ENCODE measurements at places on chromosomes 1 and 21. TPM values are rescaled to one million over a fixed set of nuclear protein-coding genes. Genes with fewer than 3 reads are reported as not detected.

Gene DMRTA2
- total RNA-seq, result not detected

GRCh38 chr1:221598122-221598521 lies 143.8 kb downstream of the DUSP10 start:
- no peak for DNase-seq

GRCh38 chr1:161706482-161707347 lies at the start of gene FCRLA:
FCRLA (plus strand) TSS chr1:161707229; CDS start chr1:161707265, 36 bp downstream.
- no peak for DNase-seq

Gene NBPF19
- 67.3 TPM for total RNA-seq

DNA sequence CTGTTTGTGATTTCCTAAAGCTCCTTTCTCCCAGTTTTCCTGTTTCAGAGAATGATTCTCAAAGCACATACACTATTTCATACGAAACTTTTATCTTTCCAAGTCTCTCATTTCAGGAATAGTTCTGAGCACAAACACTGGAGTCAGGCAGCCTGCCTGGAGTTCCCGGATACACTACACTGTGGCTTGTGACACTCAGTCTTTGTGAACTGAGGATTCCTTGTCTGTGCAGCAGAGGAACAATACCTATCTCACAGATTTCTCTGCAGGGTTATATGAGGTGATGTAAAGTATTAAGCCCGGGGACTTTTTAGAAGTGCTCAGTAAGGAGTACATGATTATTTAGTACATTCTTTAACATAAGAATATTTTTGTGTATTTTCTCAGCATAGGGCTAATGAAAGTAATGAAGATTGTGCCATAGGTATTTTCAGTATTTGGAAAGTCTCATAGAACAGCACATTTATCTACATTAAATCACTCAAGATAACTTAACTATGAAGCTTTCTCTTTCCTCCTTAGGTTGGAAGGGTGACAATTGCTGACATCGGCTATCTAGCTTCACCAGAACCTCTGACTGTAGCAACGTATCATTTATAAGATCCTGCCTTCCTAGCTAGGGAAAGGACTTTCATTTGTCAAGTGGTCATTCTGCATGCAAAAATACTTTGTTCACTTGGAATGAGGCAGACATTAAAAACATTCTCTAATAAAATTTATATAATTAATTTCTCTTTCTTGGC lies 12.9 kb downstream of the GBP2 start:
- no peak for DNase-seq

DNA sequence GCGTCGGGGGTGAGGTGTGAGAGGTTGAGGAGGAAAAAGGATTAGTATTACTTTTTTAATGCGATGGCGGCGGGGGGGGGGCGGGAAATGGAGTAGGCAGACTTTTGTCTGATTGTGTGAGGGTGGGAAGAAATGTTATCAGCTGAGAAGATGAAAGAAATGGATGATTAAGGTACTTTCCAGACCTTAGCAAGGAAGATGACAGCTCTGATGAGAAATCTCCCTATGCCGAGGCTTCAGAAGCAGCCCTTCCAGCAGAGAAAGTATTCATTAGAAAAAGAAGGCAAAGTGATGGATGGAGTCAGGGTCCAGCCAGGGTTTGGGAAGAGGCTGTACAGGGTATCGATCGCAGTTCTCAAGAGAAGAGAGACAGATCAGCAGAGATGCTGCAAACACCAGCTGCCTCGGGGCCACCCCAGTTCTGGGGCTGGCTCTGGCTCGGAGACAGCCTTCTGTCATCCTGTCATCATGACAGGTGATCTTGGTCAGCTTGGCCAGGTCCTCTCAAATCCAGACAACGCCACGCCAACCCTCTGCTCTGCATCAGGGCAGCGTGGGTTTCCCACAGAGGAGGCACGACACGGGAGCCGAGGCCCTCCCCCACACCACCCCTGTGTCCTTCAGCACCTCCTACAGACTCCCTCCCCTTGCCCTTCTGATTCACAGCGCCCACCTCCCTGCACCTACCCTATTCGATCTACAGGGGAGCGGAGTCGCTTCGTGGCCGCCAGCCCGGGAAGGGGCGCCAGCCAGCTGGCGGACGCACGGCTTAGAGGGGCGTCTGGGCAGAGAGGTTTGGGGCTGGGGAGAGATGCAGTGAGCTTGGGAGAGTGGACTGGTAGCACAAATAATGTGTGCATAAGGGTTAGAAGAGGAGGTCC lies 674 bp upstream of the ATXN7L2 start:
- DNase-seq, result peak; percentile 63

Gene WNT3A
- total RNA-seq, result not detected

DNA sequence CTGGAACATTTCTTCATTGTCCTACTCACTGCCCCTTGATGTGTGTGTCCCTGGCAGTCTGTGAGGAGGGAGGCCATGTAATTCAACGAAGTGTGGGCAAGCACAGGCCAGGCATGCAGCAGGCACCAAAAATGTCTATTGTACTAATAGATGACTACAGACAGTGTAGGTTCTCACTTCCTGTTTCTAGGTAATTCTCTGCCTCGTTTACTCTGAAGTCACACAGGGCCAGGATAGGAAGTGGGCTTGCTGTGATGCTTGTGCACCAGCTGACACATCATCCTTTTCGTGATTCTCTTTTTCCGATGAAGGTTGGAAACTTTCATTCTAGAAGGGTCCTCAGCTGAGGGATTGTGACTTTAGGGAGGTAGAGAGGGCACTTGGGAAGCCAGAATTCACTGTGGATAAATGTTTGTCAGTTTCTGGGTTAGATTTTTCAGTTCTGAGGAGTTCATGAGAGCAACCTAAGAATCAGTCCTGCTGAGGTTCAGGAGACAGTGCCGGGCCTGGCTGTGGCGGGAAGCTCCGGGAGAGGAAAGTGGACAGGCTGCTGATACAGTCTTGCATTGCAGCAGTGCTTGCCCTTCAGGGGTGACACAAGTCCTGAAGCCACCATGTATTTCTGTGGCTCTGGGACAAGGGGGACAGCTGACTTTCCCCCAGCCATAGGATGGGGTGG lies 4.3 kb upstream of the CSF1 start:
- peak; percentile 62 for DNase-seq

DNA sequence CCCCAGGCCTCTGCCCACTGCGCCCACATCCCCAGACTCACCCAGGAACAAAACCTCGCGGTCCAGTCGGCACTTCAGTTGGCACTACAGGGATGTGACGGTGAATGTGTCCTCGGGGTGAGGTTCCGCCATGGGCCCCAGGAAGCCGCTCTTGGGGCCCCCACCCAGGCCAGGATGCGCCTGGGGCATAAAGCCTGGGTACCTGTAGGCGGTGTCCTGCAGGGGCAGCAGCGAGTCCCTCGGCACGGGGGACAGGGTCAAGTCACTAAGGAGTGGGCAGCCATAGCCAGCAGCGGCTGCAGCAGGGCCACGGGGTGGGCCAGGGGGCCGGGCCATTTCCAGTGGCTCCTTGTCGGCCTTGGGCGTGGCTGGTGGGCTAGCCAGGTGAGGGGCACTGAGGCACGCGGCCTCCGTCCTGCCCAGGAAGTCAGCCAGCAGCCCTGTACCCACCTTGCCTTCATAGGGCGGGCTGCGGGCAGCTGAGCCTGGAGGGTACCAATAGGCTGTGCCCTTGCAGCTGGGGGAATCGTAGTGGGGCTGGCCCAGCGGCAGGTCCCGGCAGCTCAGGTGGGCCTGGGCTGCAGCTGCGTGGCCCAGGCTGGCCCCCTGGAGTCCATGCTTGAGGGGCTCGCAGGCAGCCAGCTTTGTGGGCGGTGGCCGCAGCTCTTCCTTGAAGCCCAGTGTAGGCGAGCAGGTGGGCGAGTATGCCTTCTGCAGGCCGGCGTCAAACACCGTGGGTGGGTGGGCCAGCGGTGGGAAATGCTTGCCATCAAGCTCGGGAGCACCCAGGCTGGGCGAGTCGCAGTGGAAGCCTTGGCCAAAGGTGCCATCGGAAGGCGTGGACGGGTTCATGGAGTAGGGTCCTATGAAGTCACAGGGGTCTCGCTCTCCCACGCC lies 56.5 kb downstream of the AHDC1 start:
- DNase-seq, result no peak

Gene FHAD1
- total RNA-seq, result not detected

Gene TARDBP
- 194 TPM for total RNA-seq

Gene CAPN9
- total RNA-seq, result not detected

DNA sequence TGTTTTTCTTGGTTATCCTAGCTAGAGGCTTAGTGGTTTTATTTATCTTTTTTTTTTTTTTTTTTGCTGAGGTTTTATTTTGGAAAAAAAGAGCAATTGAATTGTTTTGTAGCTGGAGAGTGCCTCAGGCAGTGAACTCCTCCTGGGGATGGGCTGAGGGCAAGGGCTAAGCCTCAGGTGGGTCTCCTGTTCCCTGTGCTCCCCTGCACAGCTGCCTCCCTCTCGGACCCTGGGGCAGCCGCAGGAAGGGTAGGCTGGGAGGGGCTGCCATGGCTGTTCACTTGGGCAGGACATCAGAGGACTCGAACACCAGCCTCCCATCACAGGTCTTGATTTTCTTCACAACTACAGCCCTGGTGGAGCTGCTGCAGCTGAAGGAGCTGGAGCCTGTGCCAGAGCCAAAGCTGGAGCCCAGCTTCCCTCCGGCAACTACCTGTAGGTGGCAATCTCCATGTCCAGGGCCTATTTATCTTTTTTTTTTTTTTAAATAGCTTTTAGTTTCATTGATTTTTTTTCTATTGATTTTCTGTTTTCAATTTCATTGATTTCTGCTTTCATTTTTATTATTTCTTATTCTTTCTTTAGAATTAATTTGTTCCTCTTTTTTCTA lies 28.9 kb downstream of the LEPR start:
- no peak for DNase-seq

Gene LINGO4
- total RNA-seq, result 0.36 TPM

Gene SYTL1
- total RNA-seq, result 158 TPM

DNA sequence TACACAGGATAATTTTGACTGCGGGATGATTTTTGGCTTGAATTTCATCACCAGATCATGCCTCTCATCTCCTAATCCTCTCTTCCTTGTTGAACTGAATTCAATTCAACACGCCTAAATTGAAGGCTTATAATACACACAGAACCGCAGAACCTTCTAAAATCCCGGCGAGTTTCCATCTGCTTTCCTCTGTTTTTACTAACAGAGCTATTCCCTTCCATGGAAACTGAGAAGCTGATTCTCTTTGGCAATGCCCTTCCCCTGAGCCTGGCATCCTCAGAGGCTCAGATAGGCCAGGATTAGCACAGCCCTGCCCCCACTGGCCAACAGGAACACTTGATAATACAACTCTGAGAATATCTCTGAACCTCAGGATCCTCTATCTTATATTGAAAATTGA lies 130.2 kb downstream of the CAPN8 start:
- DNase-seq, result no peak

GRCh38 chr1:111990878-111991718 lies 1.6 kb upstream of the KCND3 start:
- DNase-seq, result no peak

Gene S100A13
- 5.2 TPM for total RNA-seq

DNA sequence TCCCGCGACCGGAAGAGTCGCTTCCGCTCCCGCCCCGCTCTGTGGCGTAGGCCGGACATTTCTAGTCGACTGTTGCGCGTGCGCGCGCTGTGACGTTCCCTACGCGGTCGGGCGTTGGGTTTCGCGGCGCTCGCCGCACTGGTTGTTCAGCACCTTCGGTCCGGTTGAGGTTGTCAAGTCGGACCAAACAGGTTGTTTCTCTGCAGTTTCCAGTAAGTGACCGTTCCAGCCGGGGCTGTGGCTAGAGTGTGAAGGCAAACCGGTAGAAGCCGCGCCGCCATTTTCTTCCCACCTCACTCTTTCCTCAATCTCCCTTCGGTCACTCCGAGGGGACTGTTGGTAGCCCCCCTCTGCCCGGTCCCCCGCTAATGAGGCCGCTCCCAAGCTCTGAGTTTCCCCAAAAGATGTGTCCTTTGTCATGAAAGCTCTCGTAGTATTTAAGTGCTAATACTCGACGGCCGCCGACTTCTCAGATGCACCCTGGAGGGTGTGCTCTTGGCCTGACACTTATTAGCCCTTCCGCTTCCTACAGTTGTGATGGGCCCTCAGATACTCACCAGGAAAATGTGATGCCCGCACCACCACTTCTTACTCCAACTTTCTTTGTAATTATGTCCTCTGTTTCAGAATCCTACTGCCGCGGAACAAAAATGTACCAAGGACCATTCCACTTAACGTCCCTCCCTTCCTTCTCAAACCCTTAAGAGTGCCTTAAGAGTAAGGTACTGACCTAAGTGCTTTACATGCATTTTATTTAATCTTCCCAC lies 56.3 kb downstream of the TRAF5 start:
- DNase-seq, result peak; percentile 75

GRCh38 chr1:180911640-180912191 lies 981 bp upstream of the KIAA1614 start:
- no peak for DNase-seq

GRCh38 chr1:215597961-215598360 lies 30.9 kb downstream of the KCTD3 start:
- no peak for DNase-seq

GRCh38 chr1:66207484-66207883 lies 326.5 kb upstream of the SGIP1 start:
- no peak for DNase-seq

Gene ANGPTL1
- not detected for total RNA-seq

Gene MAP1LC3C
- not detected for total RNA-seq

DNA sequence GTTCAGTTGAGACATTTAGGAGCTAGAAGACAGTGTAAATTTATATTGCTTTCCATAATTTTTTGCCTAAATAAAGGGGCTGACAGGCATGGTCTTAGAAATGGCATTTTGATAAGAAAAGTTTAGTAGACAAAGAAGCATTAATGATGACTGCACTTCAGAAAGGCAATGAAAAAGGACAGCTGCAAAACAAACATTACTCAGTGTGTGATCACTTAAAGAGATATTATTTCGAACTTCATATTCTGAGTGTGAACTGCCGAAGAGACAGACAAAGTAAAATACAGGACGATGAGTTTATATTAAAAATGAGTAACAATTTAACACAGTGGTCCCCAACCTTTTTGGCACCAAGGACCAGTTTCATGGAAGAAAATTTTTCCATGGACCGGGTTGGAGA lies 243.1 kb downstream of the DPYD start:
- no peak for DNase-seq

GRCh38 chr1:166808952-166809351 lies 30.3 kb upstream of the POGK start:
- DNase-seq, result no peak

DNA sequence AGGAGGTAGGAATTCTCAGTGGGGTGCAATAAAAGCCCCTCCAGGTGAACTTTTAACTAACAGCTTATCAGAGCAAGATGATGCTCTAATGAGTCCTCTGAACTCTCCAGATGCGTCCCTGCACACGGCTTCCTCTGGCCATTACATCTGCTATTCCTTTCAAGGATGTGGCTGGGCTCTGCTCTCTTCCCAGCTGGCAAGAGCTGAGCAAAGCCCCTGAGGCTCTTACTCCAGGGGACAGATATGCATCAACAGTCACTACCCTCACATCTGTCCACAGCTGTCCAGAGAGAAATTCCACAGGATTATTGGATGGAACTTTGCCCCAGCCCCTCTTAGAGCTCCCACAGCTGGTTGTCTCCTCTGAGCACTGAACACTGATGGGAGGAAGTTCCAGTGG lies 267.8 kb downstream of the C1orf94 start:
- no peak for DNase-seq

Data from CD4-positive, alpha-beta memory T cell (primary cell).